ENCODE measurements at places on chromosomes 12 and 14.
A peak's percentile ranks its signal among the peaks of the same experiment; 100 is the strongest.

DNA sequence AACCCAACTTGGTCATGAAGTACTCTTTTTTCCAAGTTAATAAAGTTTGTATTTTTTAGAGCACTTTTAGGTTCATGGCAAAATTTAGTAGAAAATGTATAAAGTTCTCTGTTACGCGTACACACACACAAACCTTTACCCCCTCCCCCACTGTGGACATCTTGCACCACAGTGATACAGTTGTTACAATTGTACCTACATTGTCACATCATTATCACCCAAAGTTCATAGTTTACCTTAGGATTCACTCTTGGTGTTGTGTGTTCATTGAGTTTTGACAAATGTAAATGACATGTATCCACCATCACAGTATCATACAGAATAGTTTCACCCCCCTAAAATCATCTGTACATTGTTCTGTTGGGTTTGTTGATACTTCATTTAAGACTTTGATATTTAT is 23.9 kb downstream of the PLEKHA5 start:
- no peak for DNase-seq

DNA sequence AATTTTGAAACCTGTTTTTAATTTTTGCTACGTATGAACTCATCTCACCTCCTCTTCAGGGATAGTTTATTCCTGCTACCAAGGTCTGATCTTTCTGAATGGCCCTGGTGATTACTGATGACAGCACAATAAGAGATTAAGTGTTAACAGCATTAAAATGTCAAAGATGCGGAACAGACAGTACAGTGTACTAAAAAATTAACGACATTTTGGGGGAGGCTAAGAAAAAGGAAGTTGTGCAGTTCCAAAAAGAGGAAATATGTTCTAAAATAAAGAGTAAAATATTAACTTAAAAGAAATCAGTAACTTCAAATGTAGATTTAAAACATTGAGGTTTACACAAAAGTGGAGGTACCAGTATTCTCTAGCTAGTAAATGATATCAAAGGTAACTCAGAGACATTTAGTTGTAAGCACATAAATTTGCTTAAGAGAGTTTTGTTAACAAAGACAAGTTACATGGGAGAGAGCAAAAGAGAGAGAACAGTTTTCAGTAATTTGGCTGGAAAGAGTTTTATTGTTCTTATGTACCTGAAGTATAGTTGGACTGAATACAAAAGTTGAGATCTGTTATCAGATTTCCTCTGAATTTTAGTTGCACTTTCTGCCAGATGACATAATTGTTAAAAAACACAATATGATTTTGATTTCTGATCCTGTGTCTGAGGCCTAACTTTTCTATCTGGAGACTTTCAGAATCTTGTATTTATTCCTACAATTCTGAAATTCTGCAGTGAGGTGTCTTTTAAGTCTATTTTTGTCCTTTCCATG is 4.2 kb upstream of the CLECL1 start:
- DNase-seq = no peak

DNA sequence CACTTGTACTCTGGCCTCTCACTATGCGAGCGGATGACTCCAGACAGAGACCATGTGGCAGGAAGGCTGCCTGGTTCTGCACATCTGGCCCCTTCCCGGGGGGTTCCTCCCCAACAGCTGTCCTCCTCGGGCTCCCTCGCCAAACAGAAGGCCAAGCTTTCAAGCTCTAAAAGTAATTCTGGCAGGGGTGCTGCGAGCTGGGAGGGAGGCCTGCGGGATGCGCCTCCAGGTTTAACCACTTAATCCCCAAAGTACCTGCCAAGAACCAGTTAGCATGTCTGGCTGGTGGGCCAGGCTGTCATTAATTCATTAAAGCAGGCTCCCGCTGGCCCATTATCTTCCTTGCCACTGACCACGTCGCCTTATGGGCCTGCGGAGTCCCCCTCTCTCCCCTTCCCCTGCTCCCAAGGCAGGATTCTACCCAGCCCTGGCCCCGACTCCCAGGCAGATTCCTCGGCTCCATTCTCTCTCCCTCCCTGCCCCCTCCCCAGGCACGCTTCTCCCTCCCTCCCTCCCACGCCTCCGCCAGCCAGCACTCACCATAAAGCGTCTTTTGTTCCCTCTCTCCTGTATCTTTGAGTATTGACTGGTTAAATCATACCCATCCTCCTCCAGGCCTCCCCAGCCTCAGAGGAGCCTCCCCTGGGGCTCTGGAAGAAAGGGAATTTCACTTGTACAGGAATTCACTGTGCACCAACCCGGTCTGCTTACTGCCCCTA is 4.9 kb downstream of the HRK start:
- no peak for DNase-seq

DNA sequence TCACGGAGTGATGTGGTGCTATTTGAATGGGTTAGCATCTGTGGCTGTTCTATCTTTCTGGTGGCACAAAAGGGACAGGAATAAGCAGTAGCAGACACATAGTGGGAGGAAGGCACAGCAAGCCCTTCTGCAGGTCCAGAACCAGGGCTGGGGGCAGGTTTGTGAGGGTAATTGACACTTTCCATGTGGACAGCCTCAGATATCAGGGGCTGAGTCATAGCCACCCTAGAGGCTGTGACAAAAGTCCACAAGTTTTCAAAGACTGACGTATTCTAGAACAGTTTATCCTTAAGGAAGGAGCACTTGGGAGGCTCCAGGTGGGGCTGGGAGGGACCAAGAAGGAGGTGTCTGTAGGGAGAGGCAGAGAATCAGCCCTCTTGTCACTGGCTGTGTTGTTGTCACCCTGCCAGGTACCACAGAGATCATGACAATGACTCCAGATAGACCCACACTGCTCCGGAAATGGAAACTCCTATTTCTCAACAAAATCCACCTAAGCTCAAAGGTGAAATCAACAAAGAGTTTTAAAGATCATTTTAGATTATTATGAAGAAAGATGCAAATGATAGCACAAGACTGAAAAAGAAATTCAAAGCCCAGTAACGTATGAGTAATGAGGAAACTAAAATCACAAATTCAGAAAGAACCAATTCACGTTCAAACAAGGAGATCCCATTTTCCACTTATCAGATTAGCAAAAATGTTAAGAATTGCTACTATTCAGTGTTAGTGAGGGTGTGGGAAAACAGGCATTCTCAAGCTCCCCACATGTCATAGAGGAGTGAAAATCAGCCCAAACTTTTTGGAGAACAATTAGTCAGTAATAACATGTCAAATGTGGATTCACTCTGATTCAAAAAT is 48.3 kb downstream of the NFKBIA start:
- no peak for DNase-seq

DNA sequence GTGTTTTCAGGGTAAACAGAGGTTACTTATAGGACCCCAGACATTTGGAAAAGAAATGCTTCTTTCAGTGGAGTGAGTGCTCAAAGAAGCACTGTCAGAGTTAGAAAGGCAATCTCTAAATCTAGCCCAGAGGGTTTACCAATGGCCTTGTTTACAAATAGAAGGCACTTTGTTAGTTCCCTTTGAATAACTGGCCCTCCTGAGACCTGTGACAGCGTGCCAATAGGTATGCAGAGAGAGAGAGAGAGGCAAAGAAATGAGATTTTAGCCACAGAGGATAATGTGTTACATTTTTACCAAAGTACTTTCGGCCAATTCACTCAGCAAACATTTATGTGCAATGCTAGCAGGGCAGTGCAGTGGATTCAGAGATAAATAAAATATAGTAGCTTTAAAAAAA is 41.9 kb downstream of the TPH2 start:
- no peak for DNase-seq

DNA sequence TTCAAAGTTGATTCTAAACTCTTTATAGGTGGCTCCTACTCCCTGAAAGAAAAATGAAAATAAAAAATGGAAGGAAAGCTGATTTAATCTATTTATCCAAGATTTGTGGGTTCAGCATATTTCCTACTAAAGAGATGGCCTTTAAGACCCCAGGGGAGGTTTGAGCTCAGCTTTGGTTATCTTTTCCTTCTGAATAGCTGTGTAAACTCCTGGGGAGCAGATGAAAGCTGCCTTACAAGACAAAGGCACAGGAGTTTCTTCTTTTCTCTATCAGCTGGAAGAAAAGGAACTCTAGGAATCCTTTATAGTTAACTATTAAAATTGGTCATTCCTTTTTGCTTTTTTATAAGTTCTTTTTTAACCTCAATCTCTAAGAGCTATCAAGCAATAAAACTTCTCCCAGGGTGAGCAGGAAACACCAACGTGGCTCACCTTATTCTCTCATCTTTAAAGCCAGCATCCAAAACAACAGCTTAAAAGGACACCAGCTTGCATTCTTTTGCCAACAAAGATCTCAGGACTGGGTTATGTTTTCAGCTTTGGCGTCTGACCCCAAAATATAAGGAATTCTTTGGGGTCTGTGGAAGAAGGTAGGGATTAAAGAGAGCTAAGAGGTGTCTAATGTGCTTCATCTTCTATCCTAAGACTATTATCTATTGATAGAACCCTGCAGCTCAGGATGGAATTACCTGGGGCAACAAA is 371.7 kb upstream of the KITLG start:
- DNase-seq = no peak

DNA sequence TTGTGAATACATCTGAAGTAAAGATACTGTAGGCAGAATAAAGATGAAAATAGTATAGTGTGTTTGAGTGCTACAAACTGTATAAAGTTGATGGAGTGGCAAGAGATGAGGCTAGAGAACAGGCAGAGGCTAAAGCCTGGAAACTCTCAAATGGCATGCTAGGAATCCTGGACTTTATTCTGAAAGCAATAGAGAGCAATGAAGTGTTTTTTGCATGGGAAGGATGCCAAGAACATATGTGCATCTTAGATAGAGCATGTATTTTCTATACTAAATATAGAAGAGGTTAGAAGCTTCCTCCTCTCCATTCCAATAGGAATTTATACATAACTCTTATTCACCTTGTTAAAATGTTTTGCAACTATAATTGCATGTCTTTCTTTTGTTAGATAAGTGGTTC is 86.3 kb upstream of the TMTC2 start:
- no peak for DNase-seq

DNA sequence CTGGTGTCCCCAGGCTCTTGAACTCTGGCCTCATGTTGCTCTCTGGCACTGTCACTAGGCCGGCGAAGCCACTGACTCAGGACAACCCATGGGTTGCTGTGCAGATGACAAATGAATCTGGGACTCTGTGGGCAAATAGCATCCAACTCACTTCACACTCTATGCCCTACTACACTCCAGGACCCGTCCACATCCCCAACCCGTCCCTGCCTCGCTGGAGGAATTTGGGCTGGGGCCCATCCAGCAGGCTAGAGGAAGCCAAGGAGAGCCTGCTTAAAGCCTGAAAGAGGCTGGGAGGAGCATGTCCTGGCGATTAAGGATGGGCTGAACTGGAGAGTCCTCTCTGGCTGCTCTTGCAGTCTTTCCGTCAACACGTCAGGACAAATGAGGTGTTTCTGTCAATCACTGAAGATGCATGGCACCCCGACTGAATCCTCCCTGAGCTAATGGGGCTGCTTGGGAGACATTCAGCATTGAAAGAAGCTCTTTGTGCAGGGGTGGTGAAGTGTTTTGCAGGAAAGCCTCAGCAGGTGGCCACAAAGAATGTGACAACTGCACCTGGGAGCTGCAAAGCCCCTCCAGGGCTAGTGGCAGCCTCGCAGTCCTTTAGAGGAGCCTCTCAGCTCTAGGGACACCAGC is 71.7 kb downstream of the ANO2 start:
- no peak for DNase-seq

DNA sequence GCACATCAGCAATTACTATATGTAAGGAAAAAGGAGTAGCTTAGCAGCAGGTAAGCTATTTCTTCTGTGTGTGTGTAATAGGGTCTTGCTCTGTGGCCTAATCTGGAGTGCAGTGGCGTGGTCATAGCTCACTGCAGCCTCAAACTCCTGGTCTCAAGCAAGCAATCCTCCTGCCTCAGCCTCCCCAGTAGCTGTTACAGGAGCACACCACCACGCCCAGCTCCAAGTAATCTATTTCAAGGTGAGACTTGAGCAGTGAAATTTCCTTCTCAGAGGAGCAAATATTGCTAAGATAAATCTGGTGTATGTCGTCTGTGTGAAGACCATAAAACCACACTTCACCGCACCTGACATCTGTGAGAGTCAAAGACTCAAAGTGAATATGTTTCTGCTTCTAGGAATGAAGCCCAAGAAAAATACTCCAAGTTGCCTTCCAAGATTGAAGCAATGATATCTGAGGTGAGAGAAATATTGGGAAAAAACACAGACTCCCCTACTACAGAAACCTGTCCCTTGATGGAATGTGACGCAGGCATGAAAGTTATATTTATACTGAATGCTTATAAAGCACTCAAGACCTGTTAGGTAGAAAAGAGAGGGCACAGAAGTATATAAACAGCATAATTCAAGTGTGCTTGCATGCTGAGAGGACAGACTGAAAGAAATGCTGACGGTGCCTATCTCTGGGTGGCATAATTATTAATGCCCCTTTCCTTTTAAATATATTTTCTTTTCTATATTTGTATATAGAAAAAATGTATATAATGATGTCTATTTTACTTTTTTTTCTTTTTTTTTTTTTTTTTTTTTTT is 2.5 kb upstream of the SELPLG start:
- no peak for DNase-seq

DNA sequence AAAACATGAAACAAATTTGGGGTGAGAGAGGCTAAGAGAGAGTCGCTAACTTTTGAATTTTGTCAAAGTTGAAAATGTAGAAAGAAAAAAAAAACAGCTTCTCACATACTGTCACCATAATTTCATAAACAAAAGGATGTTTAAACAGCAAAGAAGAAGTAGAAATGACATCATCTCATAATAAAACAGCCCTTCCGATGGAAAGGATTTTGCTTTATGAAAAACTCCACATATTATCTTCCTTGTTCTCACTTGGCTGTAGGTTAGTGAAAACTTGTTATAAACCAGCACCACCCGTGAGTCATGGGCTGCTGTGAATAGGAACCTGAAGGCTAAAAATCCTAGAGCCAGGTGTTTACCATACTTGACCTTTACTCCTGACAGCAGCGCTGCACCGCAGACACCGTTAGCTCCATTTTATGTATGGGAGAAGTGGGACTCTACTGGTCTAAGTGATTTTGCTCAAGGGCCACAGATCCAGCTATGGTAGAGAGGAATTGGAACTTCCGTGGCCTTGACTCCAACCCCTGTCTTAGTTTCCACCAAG is 63.0 kb upstream of the VRK1 start:
- no peak for DNase-seq

GRCh38 chr12:26092346-26093105 is 32.3 kb downstream of the BHLHE41 start:
- DNase-seq = no peak

GRCh38 chr12:70590051-70590450 is 47.2 kb downstream of the PTPRB start:
- peak; percentile 20 for DNase-seq

GRCh38 chr12:15633201-15633600 is 156.0 kb downstream of the EPS8 start:
- DNase-seq = no peak

DNA sequence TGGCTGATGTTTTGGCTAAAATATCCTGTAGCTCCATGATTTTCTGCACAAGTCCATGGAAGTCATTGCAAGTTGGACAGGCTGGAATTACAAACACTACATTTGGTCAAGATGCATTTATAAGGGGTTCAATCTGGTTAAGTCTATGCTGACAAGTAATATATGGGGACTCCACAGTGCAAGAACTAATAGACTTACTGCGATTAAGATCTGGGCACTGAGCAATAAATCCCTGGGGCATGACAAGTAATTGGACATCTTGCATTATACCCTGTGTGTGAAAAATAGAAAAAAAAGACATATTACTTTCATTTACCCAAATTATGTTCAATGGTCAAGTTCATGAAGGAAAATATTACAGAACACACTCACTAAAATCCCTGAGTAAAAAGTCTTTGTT is 99.1 kb downstream of the NELL2 start:
- no peak for DNase-seq
